ENCODE measurements at places on chromosomes 2 and 18.
A peak's percentile ranks its signal among the peaks of the same experiment; 100 is the strongest.

DNA sequence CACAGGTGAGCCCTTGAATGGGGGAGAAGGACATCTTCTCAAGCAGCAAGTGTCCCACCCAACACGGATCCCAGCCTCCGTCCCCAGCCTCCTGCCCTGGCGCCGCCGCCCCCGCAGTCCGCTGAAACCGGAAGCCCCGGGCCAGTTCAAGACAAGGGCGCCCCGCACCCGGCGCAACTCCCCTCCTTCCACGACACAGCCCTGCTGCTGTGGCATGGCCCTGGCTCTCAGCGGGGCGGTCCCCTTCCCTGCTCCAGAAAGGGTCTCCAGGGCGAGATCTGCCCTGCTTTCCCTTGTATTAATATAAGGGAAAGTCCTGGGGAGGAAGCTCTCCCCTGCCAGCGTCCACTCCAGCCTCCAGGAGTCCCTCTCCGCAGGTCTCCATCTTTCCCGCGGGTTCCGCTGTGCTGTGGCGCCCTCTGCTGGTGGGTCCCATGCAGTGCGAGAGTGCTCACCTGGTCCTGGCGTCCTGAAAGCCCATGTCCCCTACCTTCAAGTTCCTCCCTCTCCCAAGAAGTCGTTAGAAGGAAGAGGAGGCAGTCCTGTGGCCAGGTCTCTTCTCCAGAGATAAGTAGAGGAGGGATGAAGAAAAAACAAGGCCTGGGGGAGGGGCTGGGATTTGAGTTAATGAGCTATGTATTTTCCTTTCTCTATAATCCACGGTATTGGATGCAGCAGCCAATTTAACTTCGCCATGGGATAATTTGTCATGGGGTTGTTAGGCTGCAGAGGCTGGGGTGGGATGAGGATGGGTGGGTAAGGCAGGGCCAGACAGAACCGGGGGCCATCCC is 176.0 kb downstream of the SMAD2 start:
- DNase-seq = peak; percentile 94

DNA sequence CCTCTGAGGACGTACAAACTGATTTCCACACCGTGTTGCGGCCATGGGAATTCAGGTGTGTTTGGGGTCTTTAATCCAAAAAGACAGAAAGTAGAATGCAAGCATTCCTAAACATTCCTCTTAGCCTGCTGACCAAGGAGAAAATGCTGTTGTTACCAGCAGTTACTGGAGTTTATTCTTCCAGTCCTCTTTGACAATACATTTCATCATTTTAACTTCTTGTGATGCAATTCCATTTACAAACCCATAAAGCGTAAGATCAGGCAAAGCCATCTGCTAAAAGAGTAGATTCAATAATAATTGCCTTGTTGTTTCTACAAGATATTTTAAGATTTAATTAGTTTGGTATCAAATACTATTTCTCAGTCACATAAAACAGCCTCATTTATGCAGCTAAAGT is 32.7 kb downstream of the SPIRE1 start:
- no peak for DNase-seq

DNA sequence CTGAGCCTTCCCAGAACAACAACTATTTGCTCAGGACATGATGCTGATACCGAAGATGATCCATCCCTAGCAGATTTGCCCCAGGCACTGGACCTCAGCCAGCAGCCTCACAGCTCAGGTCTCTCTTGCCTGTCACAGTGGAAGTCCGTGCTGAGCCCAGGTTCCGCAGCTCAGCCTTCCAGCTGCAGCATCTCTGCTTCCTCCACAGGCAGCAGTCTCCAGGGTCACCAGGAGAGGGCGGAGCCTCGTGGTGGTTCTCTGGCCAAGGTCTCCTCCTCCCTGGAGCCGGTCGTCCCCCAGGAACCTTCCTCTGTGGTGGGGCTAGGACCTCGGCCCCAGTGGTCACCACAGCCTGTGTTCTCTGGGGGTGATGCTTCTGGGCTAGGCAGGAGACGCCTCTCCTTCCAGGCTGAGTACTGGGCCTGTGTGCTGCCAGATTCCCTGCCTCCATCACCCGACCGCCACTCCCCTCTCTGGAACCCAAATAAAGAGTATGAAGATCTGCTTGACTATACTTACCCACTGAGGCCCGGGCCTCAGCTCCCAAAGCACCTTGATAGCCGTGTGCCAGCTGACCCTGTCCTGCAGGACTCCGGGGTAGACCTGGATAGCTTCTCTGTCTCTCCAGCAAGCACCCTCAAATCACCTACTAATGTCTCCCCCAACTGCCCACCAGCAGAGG is 15.4 kb downstream of the CEP68 start:
- peak; percentile 59 for DNase-seq

DNA sequence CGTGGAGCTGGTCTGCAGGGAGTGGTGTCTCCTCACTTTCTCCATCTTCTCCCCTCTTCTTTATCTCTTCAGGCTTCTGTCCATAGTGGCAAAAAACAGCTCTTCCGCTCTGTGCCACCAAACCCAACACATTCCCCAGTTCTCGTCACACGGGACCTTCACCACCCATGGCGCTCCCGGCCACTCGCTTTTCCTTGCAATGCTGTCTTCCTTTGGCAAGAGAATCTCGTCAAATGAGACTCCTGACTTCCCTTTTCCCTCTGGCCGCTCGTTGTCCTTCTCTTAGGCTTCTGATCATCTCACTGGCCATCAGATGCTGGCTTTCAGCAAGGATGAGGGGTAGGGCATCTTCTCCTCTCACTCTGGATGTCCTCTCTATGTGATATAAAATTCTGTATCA is 72.9 kb downstream of the DCDC2C start:
- no peak for DNase-seq

GRCh38 chr2:240235149-240235803 is 94.8 kb upstream of the OTOS start:
- DNase-seq = no peak

Data from WTC11 (cell line).